ENCODE measurements at places on chromosomes 4 and X. TPM values are rescaled to one million over a fixed set of nuclear protein-coding genes. Genes with fewer than 3 reads are reported as not detected.

GYPB gene
- total RNA-seq: not detected

MAGEC2 gene
- not detected for total RNA-seq

GPR50 gene
- not detected for total RNA-seq

VCX3B gene
- total RNA-seq: not detected

TMSB15A gene
- not detected for total RNA-seq

UGT2B15 gene
- total RNA-seq: not detected

NHS gene
- total RNA-seq: 2.5 TPM

S100G gene
- not detected for total RNA-seq

GUCY1B1 gene
- total RNA-seq: 0.96 TPM

DCAF16 gene
- 17.7 TPM for total RNA-seq

APELA gene
- total RNA-seq: not detected

DGKK gene
- total RNA-seq: not detected

PAGE5 gene
- total RNA-seq: not detected

WDR17 gene
- total RNA-seq: 0.48 TPM

TLL1 gene
- 1.5 TPM for total RNA-seq

ZNF185 gene
- 341 TPM for total RNA-seq

GABRG1 gene
- not detected for total RNA-seq

FAM114A1 gene
- total RNA-seq: 33.2 TPM

AADAT gene
- total RNA-seq: 2.9 TPM

RPS6KA6 gene
- 0.96 TPM for total RNA-seq

PLAC1 gene
- not detected for total RNA-seq

SSX2 gene
- not detected for total RNA-seq

RBMXL3 gene
- not detected for total RNA-seq

SPIN4 gene
- total RNA-seq: 8.4 TPM

SLIT2 gene
- 2.5 TPM for total RNA-seq

USP46 gene
- total RNA-seq: 19.7 TPM

MYOZ2 gene
- total RNA-seq: not detected

SMPX gene
- total RNA-seq: not detected

TMEM31 gene
- not detected for total RNA-seq

SPOCK3 gene
- total RNA-seq: not detected

AMOT gene
- 3.3 TPM for total RNA-seq

TEX13B gene
- total RNA-seq: not detected

CYP2U1 gene
- total RNA-seq: 0.92 TPM

All from esophagus mucosa (tissue), 1 donor.